T-helper 1 cell treated with Interleukin-12 subunit alpha and Interleukin-12 subunit beta and Interleukin-4 antibody, amounts not matched to agents 30 ng/mL and 1 ng/mL, for 36 hours (primary cell): ENCODE measurements at places on chromosomes 16 and 17. TPM values are rescaled to one million over a fixed set of nuclear protein-coding genes. Genes with fewer than 3 reads are reported as not detected.

The NUPR1 gene
- total RNA-seq: not detected in 2 replicates

The CCL8 gene
- total RNA-seq: not detected in 2 replicates

The UNC45B gene
- 0.05 TPM in 2 replicates for total RNA-seq

The CD7 gene
- total RNA-seq: 398 and 405 TPM in 2 replicates

The AIPL1 gene
- total RNA-seq: not detected in 2 replicates

The C17orf50 gene
- not detected in 2 replicates for total RNA-seq

The KRTAP9-8 gene
- total RNA-seq: not detected in 2 replicates

The ACSM2A gene
- total RNA-seq: not detected in 2 replicates

The PLXDC1 gene
- total RNA-seq: 1.4 and 1.9 TPM in 2 replicates

The TMEM88 gene
- 1.6 TPM in 2 replicates for total RNA-seq

The OTOP3 gene
- total RNA-seq: not detected in 2 replicates

The ASGR1 gene
- total RNA-seq: 1.5 and 2.5 TPM in 2 replicates

The FAHD1 gene
- 10.1 and 12.4 TPM in 2 replicates for total RNA-seq

The STH gene
- total RNA-seq: not detected in 2 replicates

The ENPP7 gene
- total RNA-seq: not detected in 2 replicates

The MYO15A gene
- total RNA-seq: 0.42 and 0.83 TPM in 2 replicates

The BBS2 gene
- 12.1 and 15.9 TPM in 2 replicates for total RNA-seq

The INPP5K gene
- 47.4 and 53.8 TPM in 2 replicates for total RNA-seq

The TMEM114 gene
- not detected in 2 replicates for total RNA-seq

The ARL5C gene
- not detected in 2 replicates for total RNA-seq

The CDRT15 gene
- not detected in 2 replicates for total RNA-seq

The CRHR1 gene
- total RNA-seq: not detected in 2 replicates

The QPRT gene
- 8.0 and 9.1 TPM in 2 replicates for total RNA-seq

The MLST8 gene
- 36.8 and 38.3 TPM in 2 replicates for total RNA-seq

The AXIN2 gene
- total RNA-seq: 2.8 and 3.0 TPM in 2 replicates

The STAT5A gene
- total RNA-seq: 160 and 170 TPM in 2 replicates

The CMTM2 gene
- total RNA-seq: 3.1 and 3.4 TPM in 2 replicates

The TMEM235 gene
- not detected in 2 replicates for total RNA-seq

The KRT16 gene
- total RNA-seq: not detected in 2 replicates

The ABCC11 gene
- total RNA-seq: not detected in 2 replicates

The MRPL58 gene
- total RNA-seq: 43.1 and 43.3 TPM in 2 replicates

The SLC12A3 gene
- not detected in 2 replicates for total RNA-seq

The SLFN13 gene
- total RNA-seq: 51.4 and 53.8 TPM in 2 replicates

The MILR1 gene
- 3.6 and 5.4 TPM in 2 replicates for total RNA-seq

The GID4 gene
- 9.3 and 10.0 TPM in 2 replicates for total RNA-seq

The SLC4A1 gene
- total RNA-seq: not detected in 2 replicates

The SRCIN1 gene
- 0.42 TPM in 1 of 2 replicates, not detected in the other for total RNA-seq

The FOXN1 gene
- total RNA-seq: not detected in 2 replicates

The GFAP gene
- not detected in 2 replicates for total RNA-seq

The RNF222 gene
- total RNA-seq: 0.07 TPM in 1 of 2 replicates, not detected in the other

The LGALS9C gene
- total RNA-seq: 0.37 and 0.64 TPM in 2 replicates

The TP53TG3B gene
- total RNA-seq: not detected in 2 replicates

The DHX40 gene
- 17.2 and 17.8 TPM in 2 replicates for total RNA-seq

The MGAT5B gene
- 4.4 and 4.8 TPM in 2 replicates for total RNA-seq

The KRTAP9-4 gene
- total RNA-seq: not detected in 2 replicates

The LDHD gene
- 0.27 and 0.78 TPM in 2 replicates for total RNA-seq

The TBC1D3K gene
- total RNA-seq: not detected in 2 replicates

The MRPL27 gene
- 60.9 and 68.5 TPM in 2 replicates for total RNA-seq

The OR3A3 gene
- not detected in 2 replicates for total RNA-seq

The XYLT2 gene
- 31.1 TPM in 2 replicates for total RNA-seq

The KCNJ12 gene
- not detected in 2 replicates for total RNA-seq

The CACNA1H gene
- 0.24 and 0.25 TPM in 2 replicates for total RNA-seq

The TMEM238L gene
- not detected in 2 replicates for total RNA-seq

The ERI2 gene
- total RNA-seq: 10.7 and 15.5 TPM in 2 replicates

The KRTAP9-2 gene
- total RNA-seq: not detected in 2 replicates

The SUPT6H gene
- 95.8 and 104 TPM in 2 replicates for total RNA-seq

The OR1F1 gene
- not detected in 2 replicates for total RNA-seq
